ENCODE measurements at places on chromosomes 2 and 18. TPM values are rescaled to one million over a fixed set of nuclear protein-coding genes. Genes with fewer than 3 reads are reported as not detected.

KANSL3 gene
- total RNA-seq, result 57.7 TPM

EPG5 gene
- 15.4 TPM for total RNA-seq

STRN gene
- 27.2 TPM for total RNA-seq

LCT gene
- 0.19 TPM for total RNA-seq

GYPC gene
- 84.4 TPM for total RNA-seq

CHRNA1 gene
- not detected for total RNA-seq

MYO7B gene
- total RNA-seq, result 0.28 TPM

PLGLB2 gene
- total RNA-seq, result 2.2 TPM

KLHL41 gene
- 0.73 TPM for total RNA-seq

TMEM247 gene
- not detected for total RNA-seq

GAREM1 gene
- total RNA-seq, result 11.0 TPM

HAAO gene
- 3.5 TPM for total RNA-seq

SNTG2 gene
- 0.36 TPM for total RNA-seq

PARD6G gene
- 28.3 TPM for total RNA-seq

SERPINB7 gene
- not detected for total RNA-seq

LDLRAD4 gene
- total RNA-seq, result 1.7 TPM

CDK15 gene
- not detected for total RNA-seq

CFAP221 gene
- 3.0 TPM for total RNA-seq

FBLN7 gene
- total RNA-seq, result 21.4 TPM

SLC14A1 gene
- not detected for total RNA-seq

MAP3K20 gene
- 28.5 TPM for total RNA-seq

Data from neural crest cell (in vitro differentiated cells).